ENCODE measurements at places on chromosomes 7 and 10.

- DNase-seq, result no peak
These were observed 20.5 kb downstream of the DIP2C start for GRCh38 chr10:668786-669485.

- no peak for DNase-seq
These were observed 72.4 kb upstream of the C1GALT1 start for GRCh38 chr7:7109934-7110333.

- DNase-seq, result no peak
These were observed 277.7 kb upstream of the KLF6 start for GRCh38 chr10:4062751-4063150.

DNA sequence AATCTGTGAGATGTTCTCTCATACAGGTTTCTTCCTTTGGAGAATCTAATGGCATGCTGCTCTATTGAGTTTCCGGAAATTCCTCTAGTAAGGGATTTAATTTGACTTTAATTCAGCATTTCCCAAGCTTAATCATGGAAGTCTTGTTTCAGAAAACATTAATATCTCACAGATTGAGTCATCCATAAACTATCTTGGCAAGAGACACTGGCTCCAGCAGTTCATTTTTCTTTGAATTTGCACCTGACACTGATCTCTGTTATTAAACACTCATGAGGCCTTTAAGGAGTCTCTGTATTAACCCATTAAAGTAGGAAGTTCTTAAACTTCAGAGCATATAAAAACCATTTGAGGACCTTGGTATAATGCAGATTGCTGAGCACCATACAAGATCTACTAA, 3.6 kb upstream of the ITGB8 start:
- peak; percentile 87 for DNase-seq

GRCh38 chr10:78065611-78066010, 31.9 kb downstream of the RPS24 start:
- no peak for DNase-seq

DNA sequence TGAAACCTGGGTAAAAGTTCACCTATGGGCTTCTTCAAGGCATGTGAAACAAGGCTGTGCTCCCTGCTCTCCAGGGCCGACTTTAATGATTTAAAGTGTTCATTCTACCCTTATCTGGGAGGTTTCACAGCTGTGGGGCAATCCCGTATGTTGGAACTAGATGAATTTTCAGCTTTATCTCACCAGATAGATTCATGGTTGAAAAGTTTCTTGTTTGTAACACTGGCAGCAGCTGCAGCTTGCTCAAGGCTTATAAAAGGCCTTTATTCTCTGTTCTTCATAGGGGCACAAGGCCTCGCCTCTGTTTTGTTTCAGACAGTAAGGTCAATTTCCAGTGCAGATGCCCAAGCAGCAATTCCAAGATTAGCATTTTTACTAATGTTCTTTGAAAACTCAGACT, 70.4 kb upstream of the DNAJB12 start:
- DNase-seq, result no peak

DNA sequence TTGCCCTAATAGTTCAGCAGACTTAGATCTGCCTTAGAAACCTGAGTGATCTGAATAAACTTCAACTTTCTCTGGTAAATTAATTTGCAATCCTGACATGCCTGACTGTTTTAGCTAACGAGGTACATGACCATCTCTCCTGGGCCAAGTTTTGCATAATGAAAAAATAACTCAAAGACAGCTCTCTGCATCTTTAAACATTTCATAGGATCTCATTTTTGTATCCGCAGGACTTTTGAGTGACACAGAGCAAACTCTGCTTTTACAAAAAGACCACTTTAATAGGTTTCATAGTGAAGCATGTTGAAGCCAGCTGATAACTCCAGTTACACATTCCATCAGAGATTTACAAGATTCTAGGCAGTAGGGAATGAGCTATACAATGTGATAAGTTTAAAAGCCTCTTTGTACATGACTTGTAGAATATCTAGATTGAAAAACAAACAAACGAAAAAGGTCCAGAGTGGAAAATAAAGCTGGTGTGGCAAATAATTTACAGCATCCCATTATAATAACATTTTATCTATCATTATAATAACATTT, 2.1 kb downstream of the PRKG1 start:
- DNase-seq, result peak; percentile 30

- no peak for DNase-seq
These were observed 21.4 kb downstream of the KDM7A start for GRCh38 chr7:140155428-140155827.

DNA sequence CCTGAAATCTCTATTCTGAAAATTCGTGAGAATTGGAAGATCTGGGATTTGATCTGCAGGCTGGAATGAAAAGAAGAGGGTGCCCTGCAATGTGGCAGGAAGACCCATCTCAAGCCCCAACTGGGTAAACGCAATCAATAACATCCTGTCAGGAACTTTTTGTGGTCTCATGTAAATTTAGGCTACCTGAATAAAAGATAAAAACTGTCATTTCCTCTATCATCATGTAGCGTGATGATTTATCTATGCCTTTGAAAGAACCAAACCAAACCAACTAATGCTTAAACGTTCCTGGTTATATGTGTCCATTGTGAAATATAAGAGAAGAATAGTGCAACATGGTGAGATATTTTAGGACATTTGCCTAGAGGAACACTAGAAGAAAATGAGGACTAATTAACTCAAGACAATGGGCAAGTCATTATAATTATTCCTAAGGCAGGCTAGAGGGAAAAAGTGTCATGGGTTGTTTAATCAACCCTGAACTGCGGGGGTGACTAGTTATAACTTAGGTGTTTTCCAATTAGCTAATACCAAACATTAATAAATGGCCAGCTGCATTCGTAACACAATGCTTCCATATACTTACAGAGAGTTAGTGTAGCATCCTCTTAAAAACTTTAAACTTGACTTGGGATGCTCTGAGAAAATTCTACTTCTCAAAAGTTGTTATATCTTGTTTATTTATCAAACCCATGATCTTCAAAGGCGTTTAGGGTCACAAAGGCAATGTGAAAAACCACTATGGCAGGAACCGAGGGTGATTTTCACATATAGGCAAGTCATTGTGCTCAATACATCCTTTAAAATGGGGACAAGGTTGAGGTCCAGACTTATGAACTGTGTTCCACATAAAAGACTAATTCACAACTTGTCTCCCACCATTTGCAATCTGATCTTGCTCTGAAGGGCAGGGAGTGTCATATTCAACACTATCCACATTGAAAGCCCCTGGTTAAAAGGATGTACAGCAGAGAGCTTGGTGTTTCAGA, 48.6 kb upstream of the ADO start:
- no peak for DNase-seq

DNA sequence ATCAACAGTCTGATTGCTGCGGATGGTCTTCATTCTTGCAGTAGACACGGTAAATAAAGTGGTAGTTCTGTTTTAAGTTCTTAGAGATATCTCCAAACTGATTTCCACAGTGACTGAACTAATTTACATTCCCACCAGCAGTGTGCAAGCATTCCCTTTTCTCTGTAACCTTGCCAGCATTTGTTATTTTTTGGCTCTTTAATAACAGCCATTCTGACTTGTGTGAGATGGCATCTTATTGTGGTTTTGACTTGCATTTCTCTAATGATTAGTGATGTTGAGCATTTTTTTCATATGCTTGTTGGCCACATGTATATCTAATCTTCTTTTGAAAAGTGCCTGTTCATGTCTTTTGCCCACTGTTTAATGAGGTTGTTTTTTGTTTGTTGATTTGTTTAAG, 30.2 kb upstream of the CXCL12 start:
- no peak for DNase-seq

GRCh38 chr10:122267849-122268737, 3.0 kb upstream of the BTBD16 start:
- DNase-seq, result no peak

GRCh38 chr7:30721211-30721610, 30.7 kb upstream of the INMT start:
- DNase-seq, result no peak

- no peak for DNase-seq
These were observed 971 bp downstream of the PRKG1 start for GRCh38 chr10:51075043-51075872.

DNA sequence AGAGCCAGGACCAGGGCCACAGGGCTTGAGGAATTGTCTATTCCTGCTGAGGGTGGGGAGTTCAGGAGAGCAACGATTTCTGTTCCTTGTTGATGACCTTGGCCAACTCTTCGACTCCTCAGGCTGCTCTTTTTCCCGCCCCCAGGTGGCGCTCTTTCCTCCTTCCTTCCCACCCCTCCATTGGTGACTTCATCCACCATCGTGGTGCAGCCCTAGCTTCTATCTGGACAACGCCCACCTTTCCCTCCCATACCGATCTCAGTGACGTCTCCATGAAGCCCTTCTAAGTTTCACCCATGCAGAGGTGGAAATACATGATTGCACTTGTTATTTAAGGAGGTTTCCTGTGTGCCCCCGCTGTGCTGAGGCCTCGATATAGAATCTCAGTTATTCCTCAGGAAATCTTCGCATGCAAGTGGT, 22.1 kb upstream of the CARD11 start:
- DNase-seq, result no peak

- no peak for DNase-seq
These were observed 520 bp downstream of the ELAPOR2 start for GRCh38 chr7:87058744-87059524.

DNA sequence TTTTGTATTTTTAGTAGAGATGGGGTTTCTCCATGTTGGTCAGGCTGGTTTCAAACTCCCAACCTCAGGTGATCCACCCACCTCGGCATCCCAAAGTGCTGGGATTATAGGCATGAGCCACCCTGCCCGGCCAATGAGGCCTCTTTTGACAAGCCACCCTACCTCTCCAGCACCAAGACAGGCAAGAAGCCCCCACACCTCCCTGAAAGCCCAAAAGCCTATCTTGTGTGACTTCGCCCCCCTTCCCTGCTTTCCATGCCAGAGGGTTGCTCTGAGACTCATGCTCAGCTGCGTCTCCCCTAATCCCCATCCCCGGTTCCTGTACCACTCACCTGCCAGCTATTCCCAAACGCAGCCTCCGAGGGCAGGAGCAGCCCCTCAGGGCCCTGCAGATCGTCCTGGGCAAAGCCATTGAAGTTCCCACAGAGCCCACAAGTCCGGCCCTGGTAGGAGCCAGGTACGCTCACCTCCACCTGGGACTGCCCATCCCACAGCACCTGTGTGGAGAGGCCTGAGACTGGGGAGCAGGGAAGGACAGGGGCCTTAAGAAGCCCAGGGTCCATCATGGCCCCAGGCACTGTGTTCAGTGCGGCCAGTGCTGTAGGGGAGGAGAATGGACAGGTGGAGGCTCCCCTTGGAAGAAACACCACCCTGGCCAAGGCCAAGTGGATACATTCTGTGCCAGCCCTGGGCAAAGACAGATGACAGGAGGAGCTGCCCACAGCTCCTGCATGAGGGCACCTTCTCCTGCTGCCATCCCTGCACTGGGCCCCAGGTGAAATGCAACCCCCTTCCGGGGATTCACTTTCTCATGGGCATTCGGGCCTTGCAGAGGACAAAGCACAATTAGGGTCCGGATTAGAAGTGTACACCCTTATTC, 15.8 kb downstream of the ATP6V1F start:
- no peak for DNase-seq

DNA sequence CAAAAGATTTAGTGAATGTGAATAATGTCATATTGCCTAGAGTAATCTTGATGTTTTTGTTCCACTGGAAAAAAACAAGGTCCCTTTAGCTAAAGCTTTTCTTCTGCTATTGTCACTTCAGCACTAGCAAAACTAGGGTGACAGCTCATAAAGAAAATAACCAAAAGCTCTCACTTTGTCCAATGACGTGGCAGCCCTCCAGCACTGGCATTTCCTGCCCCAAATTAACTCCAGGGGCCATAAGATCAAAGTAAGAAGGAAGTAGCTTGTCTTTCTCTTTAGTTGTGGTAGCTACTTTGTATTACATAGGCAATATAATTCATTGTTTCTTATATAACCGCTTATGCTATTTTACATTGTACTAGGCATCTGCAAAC, 47.3 kb downstream of the LRRN3 start:
- DNase-seq, result peak; percentile 27

Data from retinal pigment epithelial cell (primary cell).